ENCODE measurements at places on chromosomes 5 and 9.

- DNase-seq, result no peak
These were observed 82.8 kb upstream of the SPATA31C2 start for GRCh38 chr9:88221105-88221504.

DNA sequence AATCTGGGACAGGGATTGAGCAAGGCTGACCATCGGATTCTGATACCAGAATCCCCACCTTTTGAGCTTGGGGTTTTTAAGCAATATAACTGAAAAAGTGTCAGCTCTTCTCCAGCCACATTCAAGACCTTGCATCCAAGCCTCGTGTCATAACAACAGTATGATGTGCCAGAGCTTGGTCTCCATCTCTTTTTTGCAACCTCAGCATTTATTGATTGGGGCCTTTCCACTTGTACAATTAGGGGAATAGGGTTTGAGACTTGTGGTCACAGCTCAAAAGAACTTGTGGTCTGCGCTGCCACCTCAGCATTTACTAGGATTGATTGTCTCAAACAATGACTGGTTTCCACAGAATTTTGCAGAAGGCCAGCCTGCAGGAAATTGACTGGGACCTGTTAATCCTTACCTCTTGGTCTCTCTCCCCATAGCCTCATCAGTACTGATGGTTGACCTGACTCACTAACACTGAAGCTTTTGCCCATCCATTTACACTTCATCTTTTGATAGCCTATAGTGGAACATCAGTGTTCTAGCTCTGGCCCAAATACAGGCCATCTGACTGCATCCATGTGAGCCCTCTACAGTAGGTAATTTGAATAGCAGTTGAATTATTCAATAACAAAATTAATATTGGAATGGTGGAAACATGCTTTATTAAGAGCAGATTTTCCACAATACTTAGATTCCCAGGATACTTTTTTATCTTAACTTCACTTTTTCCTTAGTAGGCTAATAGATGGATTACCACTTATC lies 381.6 kb upstream of the PRR16 start:
- no peak for DNase-seq

- DNase-seq, result peak; percentile 28
These were observed 36.4 kb downstream of the GLT6D1 start for GRCh38 chr9:135602789-135603481.

- peak; percentile 10 for DNase-seq
These were observed 603.3 kb downstream of the KIF4B start for GRCh38 chr5:155616779-155617392.

- no peak for DNase-seq
These were observed 7.4 kb downstream of the NPR2 start for GRCh38 chr9:35798658-35799374.

GRCh38 chr5:93163010-93163663 lies 417.9 kb downstream of the NR2F1-AS1 start:
- DNase-seq, result no peak

- DNase-seq, result no peak
These were observed 144.3 kb upstream of the NREP start for GRCh38 chr5:111901296-111901695.

DNA sequence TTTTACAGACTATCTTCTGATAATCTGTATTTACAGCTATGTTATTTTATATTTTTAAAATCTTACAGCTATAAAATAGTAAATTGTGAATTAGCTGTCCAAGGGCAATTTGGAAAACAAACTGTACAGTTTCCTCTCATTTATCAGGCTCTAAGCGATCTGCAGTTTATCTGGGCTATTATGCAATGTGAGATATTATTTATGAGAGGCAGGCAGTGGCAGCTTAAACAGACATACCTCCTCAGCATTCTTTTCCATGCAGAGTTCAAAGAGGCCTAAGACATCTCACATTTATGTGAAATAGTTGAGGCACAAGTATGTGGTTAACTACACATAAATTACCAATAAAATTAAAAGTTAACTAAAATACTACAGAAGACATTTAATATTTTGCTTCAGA lies 10.2 kb downstream of the NIPSNAP3B start:
- no peak for DNase-seq

- DNase-seq, result no peak
These were observed 156.5 kb downstream of the TRIO start for GRCh38 chr5:14299666-14300065.

DNA sequence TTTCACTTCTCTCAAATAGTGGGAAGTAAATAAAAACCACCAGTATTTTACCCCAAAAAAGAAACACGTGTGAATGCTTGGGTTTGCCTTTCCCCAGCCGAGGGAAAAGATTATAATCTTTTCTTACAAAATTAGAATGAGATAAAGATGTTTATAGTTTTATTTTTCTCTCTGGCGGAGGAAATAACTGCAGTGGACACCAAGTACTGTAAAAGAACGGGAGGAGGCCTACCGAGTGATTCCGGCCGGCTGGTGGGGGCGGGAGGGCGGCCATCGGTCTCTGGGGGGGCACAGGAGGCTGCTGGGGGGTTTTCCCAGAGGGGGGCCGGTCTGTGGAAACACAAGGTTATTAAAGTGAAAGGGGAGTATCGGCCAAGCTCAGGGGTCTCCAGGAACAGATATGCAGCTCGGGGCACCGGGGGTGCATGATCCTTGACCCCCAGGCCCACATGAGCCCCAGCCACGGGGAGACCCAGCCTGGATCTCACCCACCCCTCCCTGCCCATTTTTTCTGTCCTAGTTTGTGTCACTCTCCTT lies 29.4 kb downstream of the LCP2 start:
- DNase-seq, result no peak

GRCh38 chr5:96638561-96638960 lies 23.6 kb upstream of the CAST start:
- DNase-seq, result no peak

DNA sequence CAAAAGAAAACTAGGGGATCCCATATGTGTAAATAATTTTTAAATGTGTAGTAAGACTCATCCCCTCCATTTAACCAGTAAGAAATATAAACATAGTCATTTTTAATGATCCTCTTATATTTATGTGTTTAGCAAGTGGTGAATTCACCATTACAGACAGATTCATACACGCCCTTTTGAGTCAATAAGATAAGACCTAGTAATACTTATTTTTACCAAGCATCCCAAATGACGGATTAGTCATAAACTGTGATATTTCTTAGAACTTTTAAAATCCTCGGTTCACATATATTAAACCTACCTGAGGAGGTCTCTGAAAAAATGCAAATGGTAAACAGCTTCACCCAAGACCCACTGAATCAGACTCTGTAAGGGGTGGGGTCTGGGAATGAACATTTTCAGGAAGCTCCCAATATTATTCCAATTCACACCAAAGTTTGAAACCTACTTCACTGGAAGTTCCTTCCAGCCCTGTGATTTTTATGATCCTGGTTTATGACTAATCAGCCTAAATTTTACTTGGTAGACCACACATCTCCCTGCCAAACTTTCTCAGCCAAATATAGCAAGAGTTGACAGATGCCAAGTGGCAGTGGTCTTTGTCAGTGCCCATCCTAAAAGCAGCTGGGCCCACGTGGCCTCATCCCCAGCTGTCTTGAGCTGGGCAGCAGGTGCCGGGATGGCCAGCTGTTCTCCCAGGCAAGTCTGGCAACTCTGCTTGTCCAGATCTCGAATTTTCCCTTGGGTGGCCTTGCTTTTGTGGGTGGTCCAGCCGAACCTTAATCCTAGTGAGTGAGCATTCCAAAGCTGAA lies 559.0 kb upstream of the RGMB start:
- DNase-seq, result no peak

GRCh38 chr5:73182307-73182706 lies 9.3 kb downstream of the TMEM174 start:
- DNase-seq, result no peak

GRCh38 chr9:98215271-98215670 lies 22.8 kb upstream of the CORO2A start:
- DNase-seq, result no peak

- no peak for DNase-seq
These were observed 19.2 kb downstream of the DOCK2 start for GRCh38 chr5:169656125-169656901.

DNA sequence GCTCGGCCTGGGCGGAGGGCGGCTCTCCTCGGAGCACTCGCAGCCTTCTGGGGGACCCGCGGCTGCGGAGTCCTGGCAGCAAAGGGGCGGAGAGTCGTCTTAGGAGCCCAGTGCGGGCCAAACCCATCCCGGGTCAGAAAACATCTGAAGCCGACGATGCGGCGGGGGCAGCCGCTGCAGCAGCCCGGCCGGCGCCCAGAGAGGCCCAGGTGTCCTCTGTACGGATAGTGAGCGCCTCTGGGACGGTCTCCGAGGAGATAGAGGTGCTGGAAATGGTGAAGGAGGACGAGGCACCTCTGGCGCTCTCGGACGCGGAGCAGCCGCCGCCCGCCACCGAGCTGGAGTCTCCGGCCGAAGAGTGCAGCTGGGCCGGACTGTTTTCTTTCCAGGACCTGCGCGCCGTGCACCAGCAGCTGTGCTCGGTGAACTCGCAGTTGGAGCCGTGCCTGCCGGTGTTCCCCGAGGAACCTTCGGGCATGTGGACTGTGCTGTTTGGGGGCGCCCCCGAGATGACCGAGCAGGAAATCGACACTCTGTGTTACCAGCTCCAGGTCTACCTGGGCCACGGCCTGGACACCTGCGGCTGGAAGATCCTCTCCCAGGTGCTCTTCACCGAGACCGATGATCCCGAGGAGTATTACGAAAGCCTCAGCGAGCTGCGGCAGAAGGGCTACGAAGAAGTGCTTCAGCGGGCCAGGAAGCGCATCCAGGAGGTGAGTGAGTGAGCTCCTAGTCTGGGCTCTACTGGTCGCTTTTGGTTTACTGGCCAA lies 1.2 kb downstream of the JMY start:
- DNase-seq, result peak; percentile 12

GRCh38 chr5:76547242-76547890 lies 75.8 kb downstream of the F2RL2 start:
- peak; percentile 21 for DNase-seq

DNA sequence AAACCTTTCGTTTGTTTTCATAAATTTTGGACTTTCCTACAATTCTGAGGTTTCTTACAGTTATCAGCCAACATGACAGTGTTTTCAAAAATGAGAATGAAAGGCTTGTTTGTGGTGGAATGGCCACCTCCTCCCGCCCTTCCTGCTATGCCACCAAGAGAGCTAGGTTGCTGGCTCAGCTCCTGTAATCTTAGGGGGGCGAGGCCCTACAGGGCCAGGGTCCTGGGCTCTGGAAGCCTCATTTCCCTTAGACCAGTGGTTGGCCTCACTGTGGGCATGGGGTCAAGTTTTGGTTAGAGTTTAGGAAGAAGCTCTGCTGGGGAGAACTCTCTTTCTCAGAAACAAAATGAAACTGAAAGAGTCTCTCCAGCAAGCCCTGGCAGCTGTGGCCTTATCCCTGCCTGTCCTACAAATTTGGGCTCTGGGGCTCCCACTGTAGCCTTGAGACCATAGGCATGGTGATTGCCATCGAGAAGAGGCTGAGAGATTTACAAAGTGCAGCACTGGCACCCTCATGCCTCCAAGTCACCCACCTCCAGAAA lies 66.2 kb downstream of the IRX1 start:
- DNase-seq, result no peak

DNA sequence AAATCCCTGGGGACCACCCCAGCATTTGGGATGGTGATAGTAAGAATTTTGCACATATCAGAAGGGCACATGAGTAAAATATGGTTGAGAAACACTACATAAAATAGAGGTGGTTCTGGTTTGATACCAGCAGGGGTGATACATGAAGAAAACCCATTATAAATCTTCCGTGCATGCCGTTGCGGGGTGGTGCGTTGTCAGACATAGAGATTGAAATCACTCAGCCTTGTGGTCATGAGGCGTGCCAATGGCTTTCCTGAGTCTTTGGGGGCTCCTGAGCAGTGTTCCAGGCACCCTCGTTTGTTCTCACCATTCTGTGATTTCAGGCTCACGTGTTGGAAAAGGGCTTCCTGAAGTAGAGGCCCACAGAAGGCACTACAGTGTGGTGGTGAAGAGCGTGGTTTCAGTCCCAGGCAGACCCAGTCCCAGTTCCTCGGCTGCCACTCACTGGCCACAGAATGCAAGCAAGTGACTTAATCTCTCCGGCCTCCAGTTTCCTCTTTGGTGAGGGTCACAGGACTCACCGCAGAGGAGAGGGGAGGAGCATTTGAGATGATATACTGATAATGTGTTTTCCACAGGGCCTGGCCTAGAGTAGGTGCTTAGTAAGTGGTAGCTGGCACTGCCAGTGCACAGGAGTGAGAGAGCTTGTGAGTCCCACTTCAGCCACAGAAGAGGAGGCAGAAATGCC lies 20.5 kb upstream of the GLRX start:
- DNase-seq, result peak; percentile 44

- no peak for DNase-seq
These were observed 66.1 kb downstream of the KLHL3 start for GRCh38 chr5:137669811-137670210.

GRCh38 chr5:14960120-14960462 lies 88.5 kb upstream of the ANKH start:
- no peak for DNase-seq

DNA sequence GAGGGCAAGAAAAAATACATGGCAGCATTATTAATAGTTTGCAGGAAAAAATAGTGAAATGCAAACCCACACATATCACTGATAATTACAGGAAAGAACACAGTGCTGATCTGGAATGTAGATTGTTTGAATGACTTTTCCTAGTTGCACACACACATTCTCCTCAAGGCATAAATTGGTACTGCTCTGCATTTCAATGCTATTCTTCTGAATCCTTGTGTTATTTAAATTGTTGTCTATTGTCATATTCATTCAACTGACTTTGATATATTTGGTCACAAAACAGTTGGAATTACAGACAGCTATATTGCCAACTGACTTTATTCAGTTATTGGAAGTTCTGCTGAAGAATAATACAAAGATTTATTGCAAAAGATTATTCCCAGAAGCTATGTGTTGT lies 139.5 kb downstream of the CDH10 start:
- DNase-seq, result no peak

GRCh38 chr5:111237470-111237869 lies 13.3 kb downstream of the CAMK4 start:
- no peak for DNase-seq

DNA sequence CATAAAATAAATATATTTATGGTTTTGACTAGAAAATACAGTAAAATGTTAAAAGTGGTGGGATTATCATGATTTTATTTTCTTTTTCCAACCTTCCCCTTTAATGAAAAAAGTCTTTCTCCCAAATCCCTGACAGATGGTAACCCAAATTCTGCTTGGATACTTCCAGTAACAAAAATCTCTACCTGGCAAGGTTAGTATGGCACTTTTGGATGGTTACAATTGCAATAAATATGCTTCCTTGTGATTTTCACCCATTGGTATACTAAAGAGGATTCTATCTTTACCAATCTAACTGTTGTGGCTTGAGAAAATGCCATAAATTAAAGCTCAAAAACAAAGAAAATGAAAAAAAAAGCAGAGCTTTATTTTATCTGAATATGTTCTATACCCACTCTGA lies 62.8 kb downstream of the GABRB2 start:
- no peak for DNase-seq

DNA sequence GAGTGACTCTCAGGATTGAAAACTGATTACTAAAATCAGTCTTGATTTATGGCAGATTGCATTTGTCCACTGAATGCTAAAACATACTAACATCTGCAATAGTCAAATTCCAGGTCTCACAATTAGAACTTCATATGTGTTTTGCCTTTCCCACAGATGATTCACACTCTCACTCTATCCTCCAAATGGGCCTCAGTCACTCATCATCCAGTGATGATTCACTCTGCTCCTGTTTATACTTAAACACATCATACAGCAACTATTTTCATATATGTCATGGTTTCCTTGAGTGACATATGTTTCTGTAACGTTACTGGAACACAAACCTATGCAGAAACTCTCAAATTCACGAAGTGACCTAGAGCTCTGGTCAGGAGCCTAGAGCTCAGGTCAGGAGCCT lies 512.9 kb downstream of the HINT1 start:
- DNase-seq, result no peak

- DNase-seq, result no peak
These were observed 21.8 kb upstream of the NKX2-5 start for GRCh38 chr5:173256800-173257199.

Measured in activated CD4-positive, alpha-beta T cell treated with anti-CD3 and anti-CD28 coated beads for 1 hour (primary cell).